ENCODE measurements at places on chromosomes 5 and 9. TPM values are rescaled to one million over a fixed set of nuclear protein-coding genes. Genes with fewer than 3 reads are reported as not detected.
A peak's percentile ranks its signal among the peaks of the same experiment; 100 is the strongest.

GRCh38 chr5:119059740-119060255 is 11.1 kb upstream of the DMXL1 start:
- no peak overlapping the region for H3K27ac ChIP-seq
- H3K36me3 ChIP-seq = no peaks in the 10 kb centered on the region
- no peaks in the 10 kb centered on the region for H3K4me1 ChIP-seq
- H3K27me3 ChIP-seq = no peaks in the 10 kb centered on the region

DNA sequence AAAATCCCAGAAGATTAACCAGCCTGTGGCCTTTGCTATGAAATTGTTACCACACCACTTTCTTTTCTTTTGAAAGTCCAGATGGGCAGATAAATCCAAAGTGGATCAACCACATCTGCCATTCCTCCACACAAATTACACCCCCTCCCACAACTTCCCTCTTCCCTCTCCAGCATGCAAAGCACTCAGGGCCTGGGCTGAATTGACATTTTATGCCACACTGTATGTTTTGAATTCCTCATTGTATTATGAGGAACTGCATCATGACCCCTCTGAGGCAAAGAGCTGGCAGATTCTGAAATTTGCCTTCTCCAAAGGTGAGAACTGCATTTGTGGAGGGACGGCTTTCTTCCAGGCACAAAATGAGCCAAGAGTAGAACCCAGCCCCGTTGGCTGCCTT is 589.2 kb upstream of the KLF4 start:
- no peaks in the 10 kb centered on the region for H3K36me3 ChIP-seq
- H3K27me3 ChIP-seq = no peaks in the 10 kb centered on the region
- no peak for DNase-seq
- no peak overlapping the region for H3K27ac ChIP-seq
- H3K4me1 ChIP-seq = no peaks in the 10 kb centered on the region

DNA sequence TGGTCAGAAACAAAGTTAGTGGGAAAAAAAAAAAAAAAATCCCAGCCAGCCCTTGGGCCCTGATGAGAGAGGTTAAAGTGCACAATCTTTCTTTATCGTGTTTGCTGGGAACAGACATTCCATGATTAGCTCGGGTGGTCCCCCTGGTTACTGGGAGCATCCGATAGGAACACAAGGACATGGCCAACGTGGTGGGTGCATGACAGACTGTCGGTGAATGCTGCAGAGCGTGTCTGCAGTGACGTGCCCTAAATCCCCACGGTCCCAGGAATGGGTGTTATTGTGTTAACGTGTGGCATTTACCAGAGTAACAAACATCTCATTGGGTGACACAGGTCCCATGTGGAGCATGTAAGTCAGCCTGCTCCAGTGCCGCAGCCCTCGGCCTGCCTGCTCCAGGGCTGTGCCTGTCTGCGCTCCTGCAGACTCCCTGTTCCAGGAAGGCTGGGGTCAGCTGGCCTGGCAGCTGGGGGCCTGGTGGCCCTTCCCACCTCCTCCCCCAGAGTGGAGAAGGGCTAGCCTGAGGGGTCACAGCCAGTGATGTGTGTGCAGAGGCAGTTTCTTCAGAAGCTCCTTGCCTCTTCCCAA is 34.3 kb upstream of the TBC1D2 start:
- H3K27me3 ChIP-seq = no peaks in the 10 kb centered on the region
- DNase-seq = no peak
- H3K4me3 ChIP-seq = no peak overlapping the region

DNA sequence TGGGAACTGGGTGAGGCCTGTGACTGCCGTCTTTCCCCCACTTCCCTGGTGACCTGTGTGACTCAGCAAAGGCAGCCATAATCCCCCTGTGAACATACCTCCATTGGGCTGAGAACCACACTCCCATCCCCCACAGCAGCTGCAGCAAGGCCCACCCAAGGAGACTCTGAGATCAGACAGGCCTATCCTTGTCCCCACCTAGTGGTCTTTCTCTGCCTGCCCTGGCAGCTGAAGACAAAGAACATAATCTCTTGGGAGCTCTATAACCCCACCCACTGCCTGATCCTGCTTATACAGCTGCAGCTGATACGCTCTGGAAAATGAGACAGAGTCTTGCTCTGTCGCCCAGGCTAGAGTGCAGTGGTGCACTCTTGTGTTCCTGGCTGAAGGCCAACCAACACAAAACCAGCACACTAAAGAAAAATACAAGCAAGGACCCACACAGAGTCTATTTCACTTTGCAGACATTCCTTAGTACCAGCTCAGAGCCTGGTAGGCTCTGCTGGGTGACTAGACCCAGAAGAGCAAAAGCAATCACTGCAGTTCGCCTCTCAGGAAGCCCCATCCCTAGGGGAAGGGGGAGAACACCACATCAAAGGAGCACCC is 106.7 kb downstream of the MCTP1 start:
- H3K27me3 ChIP-seq = no peaks in the 10 kb centered on the region
- H3K36me3 ChIP-seq = no peaks in the 10 kb centered on the region
- no peak overlapping the region for H3K27ac ChIP-seq
- DNase-seq = peak; percentile 36

GRCh38 chr5:9920697-9921096 is 290.5 kb upstream of the TAS2R1 start:
- H3K27ac ChIP-seq = no peak overlapping the region
- H3K36me3 ChIP-seq = no peaks in the 10 kb centered on the region
- H3K4me3 ChIP-seq = no peak overlapping the region

- H3K27me3 ChIP-seq = no peaks in the 10 kb centered on the region
- no peak overlapping the region for H3K4me3 ChIP-seq
- no peaks in the 10 kb centered on the region for H3K36me3 ChIP-seq
- H3K4me1 ChIP-seq = peaks cover 10% of the 10 kb centered on the region
Observed at GRCh38 chr9:85258823-85259370, 482.9 kb downstream of the AGTPBP1 start.

- H3K4me1 ChIP-seq = peaks cover 37% of the 10 kb centered on the region
- H3K36me3 ChIP-seq = no peaks in the 10 kb centered on the region
- no peak for DNase-seq
- peak overlapping the region; percentile 97 for H3K27ac ChIP-seq
Observed at GRCh38 chr9:131642496-131643083, 97.3 kb downstream of the PRRT1B start.

DNA sequence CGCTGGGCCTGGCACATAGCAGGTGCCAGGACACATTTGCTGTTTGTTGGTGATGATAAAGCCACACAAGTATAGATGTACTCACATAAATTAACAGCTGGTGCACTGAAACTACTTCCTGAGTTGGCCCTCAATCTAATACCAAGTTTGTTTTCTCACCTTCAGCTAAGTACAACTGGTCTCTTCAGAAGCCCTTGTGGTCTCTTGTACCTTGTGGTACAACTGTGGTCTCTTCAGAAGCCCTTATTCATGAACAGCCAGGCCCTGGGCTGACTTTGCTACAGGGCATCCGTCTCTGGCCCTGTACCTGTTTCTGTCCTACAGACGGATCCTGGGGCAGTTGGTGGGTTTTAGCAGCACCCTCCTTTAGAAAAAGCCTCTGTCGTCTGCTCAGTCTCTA is 81.5 kb downstream of the DAB2IP start:
- H3K27ac ChIP-seq = peak overlapping the region; percentile 53
- H3K27me3 ChIP-seq = no peaks in the 10 kb centered on the region
- peaks cover 27% of the 10 kb centered on the region for H3K4me1 ChIP-seq
- DNase-seq = no peak

DNA sequence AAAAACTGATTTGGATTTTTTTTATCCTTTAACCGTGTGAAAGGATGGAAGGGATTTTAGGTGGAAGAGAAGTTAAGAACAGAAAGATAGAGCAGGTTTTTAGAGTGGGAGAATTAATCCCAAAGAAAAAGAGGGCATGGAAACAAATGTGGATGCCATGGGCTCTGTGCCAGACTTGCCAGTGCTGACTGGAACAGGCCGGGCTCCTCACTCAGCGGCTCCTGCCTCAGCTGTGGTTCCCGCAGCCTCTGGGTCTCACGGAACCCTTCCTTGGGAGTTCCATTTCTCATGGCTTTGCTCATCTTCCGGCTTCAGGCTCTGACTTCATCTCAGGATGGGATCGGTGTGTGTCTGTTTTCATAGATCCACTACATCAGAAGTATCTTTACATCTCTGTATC is 30.4 kb upstream of the SLC2A8 start:
- H3K4me3 ChIP-seq = no peak overlapping the region
- H3K36me3 ChIP-seq = no peaks in the 10 kb centered on the region
- no peaks in the 10 kb centered on the region for H3K27me3 ChIP-seq
- no peak for DNase-seq
- H3K27ac ChIP-seq = no peak overlapping the region
- H3K4me1 ChIP-seq = no peaks in the 10 kb centered on the region

GRCh38 chr5:156582193-156582598 is 255.2 kb downstream of the SGCD start:
- H3K4me1 ChIP-seq = no peaks in the 10 kb centered on the region
- H3K4me3 ChIP-seq = no peak overlapping the region
- no peaks in the 10 kb centered on the region for H3K36me3 ChIP-seq
- DNase-seq = no peak

DNA sequence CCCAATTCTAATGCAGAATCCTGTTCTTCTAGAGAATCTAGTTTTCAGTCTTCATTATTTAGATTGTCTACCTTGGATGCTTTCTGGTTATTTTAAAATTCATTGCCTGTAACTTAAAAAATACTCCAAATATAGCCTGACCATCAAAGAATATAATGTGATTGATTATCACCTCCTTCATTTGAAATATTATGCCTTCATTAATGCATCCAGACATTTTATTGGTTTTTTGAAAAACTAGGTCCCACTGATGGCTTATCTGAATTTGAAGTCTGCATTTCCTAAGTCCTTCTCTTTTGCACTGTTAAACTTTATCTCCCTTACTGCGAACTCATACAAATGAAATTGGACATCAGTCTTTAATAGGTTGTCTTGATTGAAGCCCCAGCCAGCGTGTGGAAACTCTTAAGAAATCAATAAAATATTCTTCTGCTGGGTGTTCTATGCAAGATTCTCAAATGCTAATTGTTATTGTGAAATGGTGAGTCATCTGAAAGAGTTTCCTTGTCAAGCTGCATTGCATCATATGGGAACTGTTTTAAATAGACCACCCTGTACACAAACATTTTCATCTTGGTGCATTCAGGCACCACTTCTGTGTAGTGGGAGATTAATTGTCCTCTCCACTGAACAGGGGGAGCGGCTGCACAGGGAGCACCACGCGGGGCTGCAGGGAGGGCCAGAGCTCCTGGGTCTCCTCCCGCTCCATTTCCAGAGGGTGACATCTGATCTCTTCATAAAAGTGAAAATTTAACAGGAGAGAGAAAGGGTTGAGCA is 92.3 kb upstream of the FANCC start:
- H3K4me3 ChIP-seq = no peak overlapping the region
- H3K27ac ChIP-seq = peak overlapping the region; percentile 8
- peak; percentile 37 for DNase-seq
- H3K4me1 ChIP-seq = peaks cover 6% of the 10 kb centered on the region
- H3K36me3 ChIP-seq = no peaks in the 10 kb centered on the region

- no peaks in the 10 kb centered on the region for H3K27me3 ChIP-seq
- DNase-seq = no peak
- H3K4me3 ChIP-seq = no peak overlapping the region
- no peaks in the 10 kb centered on the region for H3K36me3 ChIP-seq
- peaks cover 1% of the 10 kb centered on the region for H3K4me1 ChIP-seq
- H3K27ac ChIP-seq = no peak overlapping the region
Observed at GRCh38 chr5:177520916-177521513, 4.3 kb upstream of the DDX41 start.

DNA sequence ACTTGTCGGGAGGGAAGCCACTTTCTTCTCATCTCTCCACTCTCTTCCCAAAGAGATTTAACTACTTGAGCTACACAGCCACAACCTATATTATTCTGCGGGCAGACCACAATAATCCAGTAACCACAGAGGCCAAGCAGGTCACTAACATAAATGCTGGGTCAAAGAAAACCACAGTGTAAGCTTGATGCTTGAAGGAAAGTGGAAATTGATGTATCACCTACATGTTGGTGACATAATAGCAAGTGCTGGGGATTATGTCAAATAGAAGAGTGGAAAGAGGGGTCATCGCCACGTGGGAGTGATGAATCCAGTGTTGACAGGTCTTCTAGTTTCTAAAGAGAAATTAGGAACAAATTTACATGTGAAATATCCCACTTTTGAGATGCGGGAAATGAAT is 40.9 kb downstream of the RFK start:
- DNase-seq = no peak
- no peak overlapping the region for H3K4me3 ChIP-seq
- H3K36me3 ChIP-seq = no peaks in the 10 kb centered on the region
- H3K4me1 ChIP-seq = no peaks in the 10 kb centered on the region
- H3K27ac ChIP-seq = no peak overlapping the region

- H3K27me3 ChIP-seq = no peaks in the 10 kb centered on the region
- peaks cover 16% of the 10 kb centered on the region for H3K4me1 ChIP-seq
- H3K27ac ChIP-seq = peak overlapping the region; percentile 26
- peaks cover 3% of the 10 kb centered on the region for H3K36me3 ChIP-seq
- DNase-seq = no peak
Observed at GRCh38 chr5:7878381-7878873, 9.5 kb downstream of the MTRR start.

DNA sequence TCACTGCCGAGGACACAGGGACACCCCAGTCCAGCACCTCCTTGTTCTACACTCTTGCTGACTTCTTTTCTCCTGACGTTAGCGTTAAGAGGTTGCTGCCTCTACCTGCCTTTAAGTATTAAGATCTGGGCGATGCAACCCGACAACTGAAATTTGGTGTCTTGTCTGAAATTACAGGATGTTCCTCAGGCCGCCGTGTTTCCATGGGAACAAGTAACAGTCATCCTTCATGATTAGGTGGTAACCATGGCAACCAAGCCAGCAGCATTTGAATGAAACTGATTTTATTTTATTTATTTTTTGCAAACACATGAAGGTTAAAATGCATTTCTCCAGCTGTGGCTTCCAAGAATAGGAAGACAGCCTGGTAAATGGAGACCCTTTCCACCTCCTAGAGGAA is 20.8 kb downstream of the DAB2IP start:
- DNase-seq = no peak
- H3K4me1 ChIP-seq = no peaks in the 10 kb centered on the region
- no peaks in the 10 kb centered on the region for H3K36me3 ChIP-seq
- no peak overlapping the region for H3K27ac ChIP-seq
- H3K4me3 ChIP-seq = no peak overlapping the region

DNA sequence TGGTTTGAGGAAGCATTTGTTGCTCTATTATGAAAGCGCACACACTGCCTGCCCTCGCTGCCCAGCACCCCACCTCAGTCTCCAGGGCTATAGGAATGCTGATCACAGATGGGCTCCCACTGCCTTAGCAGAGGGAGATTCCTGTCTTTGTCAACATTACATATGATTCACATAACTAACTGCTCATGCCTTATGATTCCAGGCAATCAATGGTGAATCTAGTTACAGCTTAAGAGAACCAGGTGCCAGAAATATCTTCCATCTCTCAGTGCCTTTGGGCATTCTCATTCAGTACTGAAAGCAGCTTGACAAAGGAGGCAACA is 458.9 kb upstream of the C9orf72 start:
- no peaks in the 10 kb centered on the region for H3K36me3 ChIP-seq
- no peak overlapping the region for H3K4me3 ChIP-seq
- H3K4me1 ChIP-seq = no peaks in the 10 kb centered on the region
- H3K27me3 ChIP-seq = no peaks in the 10 kb centered on the region

DNA sequence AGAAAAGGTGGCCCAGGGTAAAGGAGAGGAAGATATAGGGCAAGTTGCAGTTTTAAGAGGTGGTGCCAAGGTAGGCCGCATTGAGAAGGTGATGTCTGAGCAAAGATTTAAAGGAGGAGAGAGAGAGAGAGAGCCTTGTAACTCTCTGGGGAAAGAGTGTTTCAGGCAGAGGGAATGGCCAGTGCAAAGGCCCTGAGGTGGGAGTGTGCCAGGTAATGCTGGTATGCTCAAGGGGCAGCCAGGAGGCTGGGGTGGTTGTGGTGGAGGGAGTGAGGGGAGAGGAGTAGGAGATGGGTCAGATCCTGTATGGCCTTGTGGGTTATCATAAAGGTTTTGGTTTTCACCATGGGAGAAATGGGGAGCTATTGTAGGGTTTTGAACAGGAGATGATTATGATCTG is 9.9 kb downstream of the MCCC2 start:
- H3K27me3 ChIP-seq = no peaks in the 10 kb centered on the region
- H3K4me3 ChIP-seq = no peak overlapping the region
- no peak overlapping the region for H3K27ac ChIP-seq

The REEP2 gene
- 3.2 TPM for total RNA-seq

The NTRK2 gene
- 3.4 TPM for total RNA-seq
